ENCODE measurements at places on chromosomes 6 and 20.
A peak's percentile ranks its signal among the peaks of the same experiment; 100 is the strongest.

GRCh38 chr6:140486450-140487361, 1112.3 kb upstream of the CITED2 start:
- peak; percentile 68 for DNase-seq

GRCh38 chr20:37615340-37616109, 78.3 kb upstream of the CTNNBL1 start:
- peak; percentile 43 for DNase-seq

- DNase-seq: peak; percentile 27
Observed at GRCh38 chr6:29925727-29926412, 16.5 kb upstream of the HLA-A start.

- DNase-seq: no peak
Observed at GRCh38 chr20:49682278-49682677, 31.4 kb downstream of the B4GALT5 start.

DNA sequence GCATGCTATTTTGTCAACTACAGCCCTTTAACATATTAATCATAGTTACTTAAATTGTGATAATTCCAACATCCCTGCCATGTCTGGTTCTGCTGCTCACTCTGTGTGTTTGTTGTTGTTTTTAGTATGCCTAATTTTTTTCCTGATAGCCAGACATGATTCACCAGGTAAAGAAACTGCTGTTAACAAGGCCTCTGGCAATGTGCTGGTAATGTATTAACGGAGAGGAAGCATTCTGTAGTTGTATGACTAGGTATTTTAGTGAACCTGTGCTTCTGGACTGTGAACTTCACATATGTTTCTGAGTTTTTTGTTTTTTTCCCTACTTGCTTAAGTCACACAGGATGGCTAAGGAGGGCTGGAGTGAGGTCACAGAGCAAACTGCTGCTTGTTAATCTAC, 4.8 kb downstream of the DYNLT2 start:
- DNase-seq: peak; percentile 42

GRCh38 chr6:14305624-14306023, 188.1 kb downstream of the CD83 start:
- DNase-seq: peak; percentile 23

DNA sequence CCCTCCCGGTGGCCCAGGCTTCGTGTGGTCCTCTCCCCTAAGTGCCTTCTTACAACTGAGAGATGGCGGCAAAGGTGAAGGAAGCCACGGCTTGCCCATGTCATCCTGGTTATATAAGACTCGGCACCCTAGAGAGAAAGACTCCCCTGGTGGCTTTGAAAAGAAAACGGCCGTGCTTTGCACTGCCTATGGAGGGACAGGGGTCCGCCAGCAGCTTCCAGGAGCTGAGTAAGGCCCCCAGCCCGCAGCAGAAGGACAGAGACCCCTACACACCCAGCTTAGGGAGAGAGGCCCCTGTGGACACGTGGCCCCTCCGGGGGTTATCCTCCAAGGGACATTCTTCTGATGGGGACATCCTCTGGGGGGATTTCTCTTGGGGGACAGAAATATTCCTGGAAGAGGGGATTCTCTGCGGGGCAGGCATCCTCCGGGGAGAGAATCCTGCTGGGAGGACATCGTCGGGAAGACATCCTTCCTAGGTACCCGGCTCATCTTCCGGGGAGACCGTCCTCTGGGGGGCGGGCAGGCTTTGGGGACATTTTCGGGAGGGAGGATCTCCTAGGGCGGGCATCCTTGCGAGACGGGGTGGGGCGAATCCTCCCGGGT, 511 bp upstream of the OGFR start:
- DNase-seq: no peak

DNA sequence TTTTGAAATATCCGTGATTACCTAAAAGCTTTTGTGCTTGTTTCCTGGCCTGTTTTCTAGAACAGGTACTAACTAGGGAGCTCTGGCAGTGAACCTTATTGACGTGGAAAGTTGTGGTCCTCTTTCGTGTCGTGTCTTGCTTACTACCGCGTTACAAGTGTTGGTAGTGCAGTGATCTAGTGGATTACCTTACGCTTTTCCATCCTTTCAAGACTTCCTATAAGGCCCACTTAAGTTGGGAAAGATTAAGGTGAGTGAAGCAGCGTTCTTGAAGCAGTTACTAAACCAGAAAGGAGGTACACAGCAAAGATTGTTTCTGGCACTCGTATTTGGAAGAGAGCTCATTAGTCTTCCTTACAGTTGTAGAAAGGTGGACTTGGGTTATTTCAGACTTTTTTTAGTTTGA, 1.9 kb downstream of the PNRC1 start:
- DNase-seq: peak; percentile 52

DNA sequence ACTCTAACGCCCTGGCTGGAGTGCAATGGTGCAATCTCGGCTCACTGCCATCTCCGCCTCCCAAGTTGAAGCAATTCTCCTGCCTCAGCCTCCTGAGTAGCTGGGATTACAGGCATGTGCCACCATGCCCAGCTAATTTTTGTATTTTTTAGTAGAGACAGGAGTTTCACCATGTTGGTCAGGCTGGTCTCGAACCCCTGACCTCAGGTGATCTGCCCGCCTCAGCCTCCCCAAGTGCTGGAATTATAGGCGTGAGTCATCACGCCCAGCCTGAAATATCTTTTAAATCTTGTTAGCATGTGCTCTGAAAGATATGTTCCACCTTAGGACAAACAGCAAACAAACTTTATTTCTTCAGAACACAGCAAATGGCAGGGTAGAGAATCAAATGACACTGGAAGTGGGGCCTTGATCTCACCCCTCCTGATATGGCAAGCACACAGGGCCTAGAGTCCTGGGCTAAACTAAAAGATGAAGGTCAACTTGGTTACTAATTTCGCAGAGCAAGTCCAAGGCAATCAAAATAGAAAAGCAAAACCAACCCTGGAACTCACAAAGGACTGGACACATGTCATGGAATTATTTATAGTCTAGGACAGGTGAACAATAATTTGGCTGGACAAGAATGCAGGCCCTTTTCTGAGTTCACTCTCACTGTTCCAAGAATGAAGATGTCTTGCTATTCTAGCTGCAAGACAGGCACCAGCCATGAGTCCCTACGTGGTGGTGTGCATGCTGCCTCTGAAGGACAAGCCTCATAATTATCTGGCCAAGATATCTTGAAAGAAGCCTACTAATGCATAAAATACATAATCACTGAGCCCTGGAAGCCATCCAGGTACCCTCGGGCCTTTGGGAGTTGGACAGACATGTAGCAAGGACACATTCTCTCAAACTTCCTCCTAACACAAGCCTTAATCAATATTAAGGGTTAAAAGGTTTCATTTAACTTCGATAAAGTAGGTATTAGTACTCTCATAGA, 35.6 kb downstream of the B4GALT5 start:
- no peak for DNase-seq

GRCh38 chr6:75402296-75402695, 91.3 kb downstream of the FILIP1 start:
- peak; percentile 51 for DNase-seq

GRCh38 chr20:51507216-51508036, 35.1 kb downstream of the NFATC2 start:
- no peak for DNase-seq

GRCh38 chr6:42175860-42176259, 2.7 kb downstream of the GUCA1A start:
- DNase-seq: no peak

- DNase-seq: no peak
Observed at GRCh38 chr6:36958775-36959554, 4.4 kb downstream of the PI16 start.

DNA sequence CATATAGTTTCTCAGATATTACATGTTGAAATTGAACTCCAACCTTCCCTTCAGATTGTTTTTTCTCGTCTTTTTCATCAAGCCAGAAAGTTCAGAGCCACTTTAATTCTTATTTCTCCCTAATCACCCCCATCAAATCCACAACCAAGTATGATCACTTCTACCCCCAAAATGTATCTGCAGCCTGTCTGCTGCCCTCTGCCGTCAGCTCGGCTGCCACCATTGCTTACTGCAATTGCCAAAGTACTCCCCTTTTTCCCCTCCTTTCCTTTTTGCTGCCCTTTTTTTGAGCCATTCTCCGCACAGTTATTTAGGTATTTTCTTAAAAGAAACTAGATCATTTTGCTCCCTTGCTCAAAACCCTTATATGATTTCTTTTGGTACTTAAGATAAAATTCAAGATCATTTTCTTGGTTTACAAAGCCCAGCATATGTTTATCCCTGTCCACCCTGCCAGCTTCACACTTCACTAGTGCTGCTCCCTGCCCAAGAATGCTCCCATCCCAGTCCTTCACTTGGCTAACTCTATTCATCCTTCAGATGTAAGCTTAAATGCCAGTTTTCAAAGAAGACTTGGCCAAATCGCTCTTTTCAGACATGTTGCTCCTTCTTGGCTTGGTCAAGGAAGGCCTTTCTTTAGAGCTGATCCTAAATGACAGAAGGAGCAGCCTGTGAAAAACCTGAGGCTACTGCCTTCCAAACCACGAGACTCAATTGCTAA, 63.7 kb downstream of the SH3BGRL2 start:
- peak; percentile 8 for DNase-seq

DNA sequence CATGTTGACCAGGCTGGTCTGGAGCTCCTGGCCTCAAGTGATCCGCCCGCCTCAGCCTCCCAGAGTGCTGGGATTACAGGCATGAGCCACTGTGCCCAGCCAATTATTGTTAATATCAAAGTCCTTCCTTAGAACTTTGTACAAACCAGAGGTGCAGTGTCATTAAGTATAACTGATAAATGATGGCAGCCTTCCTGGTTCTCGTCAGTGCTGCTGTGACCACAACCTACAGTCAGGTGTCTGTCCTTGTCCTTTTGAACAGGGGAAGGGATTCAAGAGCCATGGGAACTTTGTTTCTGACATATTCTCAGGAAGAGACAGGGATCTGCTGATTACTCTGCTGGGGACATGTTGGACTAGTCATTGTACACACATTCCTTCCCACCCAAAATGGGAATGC, 103.2 kb upstream of the TIAM2 start:
- DNase-seq: no peak

- no peak for DNase-seq
Observed at GRCh38 chr6:2179241-2179640, 66.2 kb downstream of the GMDS start.

- DNase-seq: no peak
Observed at GRCh38 chr6:7841781-7842468, 68.7 kb downstream of the TXNDC5 start.

DNA sequence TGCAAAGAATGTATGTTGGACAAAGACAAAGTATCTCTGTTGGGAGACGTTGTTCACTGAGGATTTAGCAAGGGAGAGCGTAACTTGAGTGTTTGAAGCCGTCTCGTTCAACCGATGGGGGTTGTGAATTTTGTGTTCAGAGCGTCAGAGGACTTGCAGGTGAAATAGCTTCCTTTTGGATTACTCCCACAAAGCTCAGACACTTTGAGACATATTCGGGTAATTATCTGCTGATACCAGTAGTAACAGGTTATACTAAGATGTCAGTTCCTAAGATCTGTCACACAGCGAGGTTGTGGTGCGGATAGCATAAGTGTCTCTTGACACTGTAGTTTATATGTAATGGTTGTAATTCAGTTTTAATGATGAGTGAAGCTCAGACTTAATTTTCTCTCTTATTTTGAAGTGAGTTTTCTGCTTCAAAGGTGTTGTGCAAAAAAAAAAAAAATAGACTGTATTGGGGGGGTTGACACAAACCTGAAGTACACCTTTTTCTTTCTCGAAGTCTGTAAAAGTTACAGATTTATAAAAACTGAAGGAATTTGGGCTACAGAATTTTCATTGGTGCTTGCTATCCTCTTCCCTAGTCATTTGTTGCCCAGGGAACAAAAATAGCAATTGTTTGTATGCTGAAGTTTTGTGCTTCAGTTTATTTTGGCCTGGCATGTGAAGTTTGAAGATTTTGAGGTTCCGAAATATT, 1.7 kb downstream of the ASXL1 start:
- DNase-seq: peak; percentile 35

Measured in bronchial epithelial cell (primary cell).